ENCODE measurements at places on chromosomes 13 and 19.

GRCh38 chr13:28463481-28463880 is 31.4 kb downstream of the FLT1 start:
- DNase-seq: no peak

GRCh38 chr19:35153701-35154524 is 622 bp upstream of the FXYD5 start:
- DNase-seq: peak; percentile 36

- no peak for DNase-seq
These were observed 2.5 kb downstream of the LIG4 start for GRCh38 chr13:108212886-108213285.

- DNase-seq: no peak
These were observed 130.1 kb downstream of the RGCC start for GRCh38 chr13:41587490-41587889.

DNA sequence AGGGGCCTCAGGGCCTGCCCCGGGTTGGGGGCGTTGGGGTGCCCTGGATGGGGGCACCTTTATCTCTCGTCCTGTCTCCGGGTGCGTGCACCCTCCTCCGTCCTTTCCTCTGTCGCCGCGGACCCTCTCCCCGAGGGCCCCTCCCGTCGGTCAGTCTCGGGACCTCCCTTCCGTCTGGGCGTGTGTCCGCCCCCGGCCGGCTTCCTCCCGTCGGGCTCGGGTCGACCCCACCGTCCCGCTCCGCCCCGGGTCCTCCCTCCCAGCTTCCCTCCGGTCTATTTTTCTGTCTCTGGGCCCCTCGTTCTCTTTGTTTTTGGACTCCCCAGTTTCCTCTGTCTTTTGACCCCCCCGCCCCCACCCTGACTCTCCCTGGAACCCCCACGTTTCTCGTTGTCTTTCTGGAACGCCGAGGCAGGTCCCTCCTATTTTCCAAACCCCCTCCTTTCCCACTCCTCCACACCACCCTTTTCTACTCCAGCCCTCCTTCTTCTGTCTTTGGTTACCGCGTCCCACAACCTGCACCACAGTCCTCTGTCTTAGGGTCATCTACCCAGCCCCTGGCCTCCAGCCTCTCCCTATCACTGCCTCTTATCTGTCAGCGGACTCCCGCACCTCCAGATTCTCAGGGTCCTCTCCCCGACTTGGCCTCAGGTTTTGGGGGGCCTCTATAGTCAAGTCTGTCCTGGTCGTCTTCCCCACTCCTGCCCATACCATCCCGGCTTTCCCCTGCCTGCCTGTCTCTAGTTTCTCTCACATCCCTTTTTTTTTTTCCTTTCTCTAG is 757 bp downstream of the EGLN2 start:
- DNase-seq: peak; percentile 42

DNA sequence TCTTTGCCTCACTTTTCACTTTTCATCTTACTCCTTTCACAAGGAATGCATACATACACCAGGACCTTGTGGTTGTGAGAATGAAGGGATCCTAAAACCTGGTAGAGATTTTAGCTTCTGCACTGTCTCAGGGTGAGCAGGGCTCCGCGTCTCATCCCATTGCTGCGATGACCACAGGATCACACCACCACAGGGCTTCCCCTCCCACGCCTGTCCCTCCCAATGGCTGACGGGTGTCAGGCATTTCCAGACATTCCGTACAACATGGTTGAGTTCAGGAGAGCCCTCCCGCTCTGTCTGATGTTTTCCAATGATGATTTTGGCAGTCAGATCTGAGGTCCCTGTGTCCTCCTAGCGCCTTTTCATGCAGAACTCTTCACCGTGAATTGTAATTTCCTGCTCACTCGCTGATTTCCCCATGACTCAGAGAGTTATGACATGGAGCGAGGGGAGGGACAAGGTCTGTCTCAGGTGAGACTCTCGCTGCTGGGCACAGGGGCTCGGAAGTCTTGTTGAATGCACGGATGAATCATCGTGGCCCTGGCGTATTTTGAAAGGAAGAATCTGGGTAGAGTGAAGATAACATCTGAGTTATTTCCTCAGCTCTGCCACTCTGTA is 102.8 kb downstream of the TEX29 start:
- no peak for DNase-seq

DNA sequence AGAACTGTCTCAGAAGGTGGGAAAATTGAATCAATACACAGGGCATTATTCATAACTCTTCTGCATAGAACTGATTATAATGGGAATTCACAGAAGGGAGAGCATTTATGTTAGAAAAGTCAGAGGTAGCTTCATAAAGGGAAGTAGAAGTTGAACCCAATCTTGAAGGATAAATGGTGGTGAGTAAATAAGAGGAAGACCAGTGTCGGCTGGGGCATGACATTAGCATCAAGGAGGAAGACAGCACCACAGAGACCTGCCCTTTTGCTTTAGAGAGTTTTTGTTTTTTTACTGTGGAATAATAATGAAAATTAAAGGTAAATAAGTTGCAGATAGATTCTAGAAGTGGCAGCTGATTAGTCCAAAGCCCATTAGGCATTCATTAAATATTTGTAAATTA is 21.9 kb downstream of the CDC16 start:
- no peak for DNase-seq

- DNase-seq: no peak
These were observed 238.0 kb downstream of the GGACT start for GRCh38 chr13:100350601-100351000.

DNA sequence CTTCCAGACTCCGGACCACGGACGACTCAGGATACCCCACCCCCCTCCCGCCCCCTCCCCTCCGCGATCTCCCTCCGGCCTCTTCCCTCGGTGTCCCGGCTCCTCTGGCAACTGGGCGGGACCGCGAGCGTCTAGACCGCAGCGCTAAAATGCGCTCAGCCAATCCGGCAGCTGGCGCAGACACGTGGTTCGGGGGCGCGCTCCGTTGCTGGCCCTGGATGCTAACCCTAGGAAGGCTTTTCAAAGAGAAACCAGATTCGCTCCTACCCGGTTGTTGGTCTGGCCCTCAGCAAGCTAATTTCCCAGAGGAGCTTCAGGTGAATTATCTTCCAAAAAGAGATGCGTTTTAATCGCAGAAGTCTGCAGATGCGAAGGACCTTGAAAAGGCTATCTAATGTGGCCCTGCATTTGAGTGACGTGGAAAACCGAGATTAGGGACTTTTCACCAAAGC is at the start of gene DZIP1:
DZIP1 (minus strand) TSS at position 106 of the 452 bp plus-strand sequence. CDS start 2,677 bp downstream, outside the sequence.
- DNase-seq: peak; percentile 89

- DNase-seq: peak; percentile 11
These were observed 29.1 kb downstream of the KCNC3 start for GRCh38 chr19:50300051-50300450.

GRCh38 chr13:80860845-80861244 is 519.9 kb upstream of the SPRY2 start:
- no peak for DNase-seq

- DNase-seq: no peak
These were observed 10.9 kb upstream of the RCBTB1 start for GRCh38 chr13:49596221-49596620.

DNA sequence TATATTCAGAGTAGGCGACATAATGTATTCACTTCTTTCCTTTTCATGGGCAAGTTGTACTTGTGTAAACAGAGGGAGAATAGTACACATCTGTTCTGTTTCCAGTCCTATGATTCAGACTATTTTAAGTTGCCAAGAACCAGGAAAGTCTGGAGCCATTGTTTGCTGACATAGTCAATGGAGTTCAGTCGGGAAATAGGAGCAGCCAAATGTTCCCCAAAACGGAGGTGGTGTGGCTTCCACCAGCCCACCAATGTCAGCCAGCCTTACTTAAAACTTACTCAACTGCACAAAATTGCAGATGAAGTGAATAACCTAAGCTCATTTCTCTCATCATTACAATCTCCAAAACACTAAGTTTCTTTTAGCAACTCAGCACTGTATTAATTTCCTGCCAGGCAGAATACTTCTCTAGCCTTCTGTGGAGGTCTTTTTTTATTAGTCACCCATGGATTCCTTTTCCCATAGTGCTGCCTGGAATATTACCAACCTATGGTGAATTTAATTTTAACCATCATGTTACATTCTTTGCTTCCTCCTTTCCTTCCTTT is 22.3 kb upstream of the CSNK1A1L start:
- peak; percentile 84 for DNase-seq

DNA sequence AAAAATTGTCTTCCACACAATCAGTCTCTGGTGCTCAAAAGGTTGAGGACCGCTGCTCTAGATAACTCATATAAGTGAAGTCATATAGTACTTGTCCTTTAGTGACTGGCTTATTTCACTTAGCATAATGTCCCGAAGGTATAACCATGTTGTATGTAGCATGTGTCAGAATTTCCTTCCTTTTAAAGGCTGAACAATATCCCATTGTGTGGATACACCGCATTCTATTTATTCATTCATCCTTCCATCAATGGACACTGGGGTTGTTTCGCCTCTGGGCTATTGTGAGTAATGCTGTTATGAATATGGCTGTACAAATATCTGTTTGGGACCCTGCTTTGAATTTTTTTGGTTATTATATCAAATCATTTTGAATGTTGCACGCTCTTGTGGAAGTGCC is 4.6 kb upstream of the LYPD5 start:
- DNase-seq: no peak

DNA sequence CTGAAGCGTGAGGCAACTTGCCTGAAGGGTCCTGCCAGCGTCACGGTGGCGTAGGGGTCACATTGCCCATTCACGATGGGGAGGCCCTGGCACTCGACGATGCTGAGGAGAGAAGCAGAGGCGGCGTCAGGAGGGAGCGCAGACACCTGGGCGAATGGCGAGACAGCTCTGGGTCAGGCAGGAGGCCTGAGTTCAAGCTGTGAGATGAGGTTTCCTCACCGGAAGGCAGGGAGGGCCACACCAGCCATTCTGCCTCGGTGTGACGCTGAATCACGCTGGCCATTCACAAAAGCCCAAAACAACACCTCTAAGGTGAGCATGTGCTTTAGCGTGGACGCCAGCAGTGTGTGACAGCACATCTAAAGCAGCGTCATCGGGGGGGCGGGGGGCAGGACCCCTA is 54.0 kb upstream of the C13orf46 start:
- no peak for DNase-seq

DNA sequence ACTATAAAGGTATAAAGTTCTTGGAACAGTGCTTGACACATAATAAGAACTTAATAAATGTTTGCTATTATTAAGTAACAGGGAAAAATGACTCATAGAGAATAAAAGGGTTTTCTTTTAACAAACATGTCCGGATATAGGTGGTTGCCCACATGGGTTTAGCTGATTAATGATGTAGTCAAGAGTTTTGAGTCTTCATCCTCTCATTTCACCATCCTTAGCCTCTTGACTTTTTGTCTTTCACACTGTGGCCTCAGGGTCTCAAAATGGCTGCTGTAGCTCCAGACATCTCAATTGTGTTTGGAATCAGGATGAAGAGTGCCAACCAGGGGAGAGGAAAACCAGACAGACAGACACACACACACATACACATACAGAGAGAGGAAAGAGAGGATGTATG is 97.9 kb downstream of the HSPH1 start:
- DNase-seq: no peak

- DNase-seq: no peak
These were observed 2.8 kb upstream of the TNFSF9 start for GRCh38 chr19:6527893-6528543.

DNA sequence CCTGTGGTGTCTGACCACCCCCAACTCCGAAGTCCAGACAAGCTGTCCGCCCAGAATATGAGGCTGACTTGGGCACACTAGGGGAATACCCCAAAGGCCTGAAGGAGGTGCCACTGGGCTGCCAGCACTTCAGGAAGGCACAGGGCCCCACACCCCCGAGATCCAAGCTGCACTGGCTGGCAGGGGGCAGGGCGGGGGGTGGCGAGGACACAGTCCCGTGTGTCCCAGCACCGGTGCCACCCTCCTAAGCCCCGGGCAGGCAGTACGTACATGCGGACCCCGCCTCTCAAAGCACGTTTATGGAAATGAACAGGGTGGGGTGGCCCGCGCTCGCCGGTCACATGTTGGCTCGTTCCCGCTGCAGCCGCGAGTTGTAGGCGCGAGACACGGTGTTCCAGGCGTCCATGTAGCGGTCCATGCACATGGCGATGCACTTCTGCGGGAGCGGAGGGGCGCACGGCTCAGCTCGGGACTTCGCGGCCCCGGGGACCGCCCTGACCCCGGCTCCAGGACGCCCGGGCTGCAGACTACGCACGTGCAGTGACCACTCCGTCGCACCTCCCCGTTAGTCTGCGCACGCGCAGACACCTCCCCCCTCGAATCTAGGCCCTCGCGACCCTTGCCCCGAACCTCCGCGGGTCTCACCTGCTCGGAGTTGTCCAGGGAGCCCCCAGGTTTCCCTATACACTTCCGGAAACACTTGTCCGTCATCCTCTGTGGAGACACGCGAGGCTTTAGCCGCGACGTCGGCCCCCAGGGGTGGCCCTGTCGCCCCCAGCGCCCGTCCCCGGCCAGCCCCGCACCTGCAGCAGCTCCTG is 566 bp downstream of the TIMM13 start:
- peak; percentile 35 for DNase-seq

DNA sequence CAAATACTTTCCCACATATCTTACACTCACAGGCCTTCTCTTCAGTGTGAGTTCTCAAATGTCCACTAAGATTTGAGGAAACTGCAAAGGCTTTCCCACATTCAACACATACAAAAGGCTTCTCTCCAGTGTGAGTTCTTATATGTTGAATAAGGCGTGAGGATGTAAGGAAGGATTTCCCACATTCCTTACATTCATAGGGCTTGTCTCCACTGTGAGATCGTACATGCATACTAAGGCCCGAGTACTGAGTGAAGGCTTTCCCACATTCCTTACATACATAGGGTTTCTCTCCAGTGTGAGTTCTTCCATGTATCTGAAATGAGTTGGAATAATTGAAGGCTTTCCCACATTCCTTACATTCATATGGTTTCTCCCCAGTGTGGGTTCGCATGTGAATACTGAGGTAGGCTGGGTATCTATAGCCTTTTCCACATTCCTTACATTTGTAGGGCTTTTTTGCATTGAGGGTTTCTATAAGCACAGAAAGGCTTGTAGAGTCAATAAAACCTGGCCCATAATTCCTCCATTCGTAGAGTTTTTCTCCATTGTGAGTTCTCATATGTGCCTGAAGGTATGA is 9.6 kb downstream of the ZNF426 start:
- DNase-seq: peak; percentile 19

DNA sequence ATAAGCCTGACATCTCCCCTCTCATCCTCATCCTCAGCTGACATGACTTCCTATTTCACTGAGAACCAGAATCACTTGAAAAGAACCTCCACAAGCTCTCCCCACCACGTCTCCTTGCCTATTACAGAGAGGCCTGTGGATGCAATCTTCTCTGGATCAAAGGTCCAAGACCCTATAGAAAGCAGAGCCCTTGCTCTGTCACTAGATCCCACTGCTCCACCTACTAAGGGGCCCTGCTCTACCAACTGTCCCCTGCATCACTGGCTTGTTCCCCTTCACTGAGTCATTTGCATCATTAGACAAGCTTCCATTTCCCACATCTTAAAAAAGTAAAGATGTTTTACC is 40.8 kb downstream of the RCBTB2 start:
- DNase-seq: no peak

DNA sequence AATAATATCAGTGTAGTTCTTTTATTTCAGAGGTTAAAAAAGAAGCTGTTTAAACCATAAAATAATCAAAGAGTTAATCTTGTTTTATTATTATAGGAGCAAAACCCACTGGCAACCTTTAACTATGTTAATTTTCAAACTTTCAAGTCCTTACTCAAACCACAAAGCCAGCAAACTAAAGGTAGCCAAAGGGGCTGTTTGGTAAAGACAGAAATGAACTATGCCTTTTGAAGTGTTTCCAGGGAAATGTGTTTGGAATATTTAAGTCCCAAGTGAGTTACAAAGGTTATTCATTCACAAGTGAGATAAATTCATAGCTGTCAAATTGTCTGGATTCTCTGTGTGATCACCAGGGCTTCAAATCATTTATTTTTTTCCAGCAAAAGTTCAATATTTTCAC is 264.7 kb downstream of the MZT1 start:
- no peak for DNase-seq

Measured in choroid plexus epithelial cell (primary cell).